NCI-H2081 (cell line): ENCODE measurements at places on chromosomes 6 and 20.

DNA sequence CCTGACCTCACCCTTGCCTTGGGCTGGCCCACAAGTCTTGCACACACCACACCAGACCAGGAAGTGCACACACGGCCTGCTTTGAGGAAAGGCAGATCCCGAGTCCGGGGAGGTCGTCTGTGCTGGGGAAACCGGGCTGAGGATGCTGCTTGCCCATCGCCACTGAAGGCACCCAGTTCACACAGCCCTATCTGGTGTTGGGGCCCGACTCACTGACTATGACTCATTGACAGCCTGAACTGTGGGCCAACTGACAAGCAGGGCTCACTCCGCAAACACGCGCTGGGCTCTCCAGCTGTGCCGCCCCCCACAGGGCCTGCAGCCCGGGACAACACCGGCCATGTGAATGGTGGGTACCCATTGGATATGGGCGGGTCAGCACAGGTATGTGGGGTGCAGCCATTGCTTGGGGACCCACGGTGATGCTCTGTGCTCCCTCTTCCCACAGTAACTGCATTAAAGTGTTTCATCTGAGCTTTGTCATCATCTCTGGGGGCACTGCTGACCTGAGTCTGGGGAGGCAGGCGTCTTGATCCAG, 1.6 kb downstream of the SAMD10 start:
- no peak for DNase-seq

DNA sequence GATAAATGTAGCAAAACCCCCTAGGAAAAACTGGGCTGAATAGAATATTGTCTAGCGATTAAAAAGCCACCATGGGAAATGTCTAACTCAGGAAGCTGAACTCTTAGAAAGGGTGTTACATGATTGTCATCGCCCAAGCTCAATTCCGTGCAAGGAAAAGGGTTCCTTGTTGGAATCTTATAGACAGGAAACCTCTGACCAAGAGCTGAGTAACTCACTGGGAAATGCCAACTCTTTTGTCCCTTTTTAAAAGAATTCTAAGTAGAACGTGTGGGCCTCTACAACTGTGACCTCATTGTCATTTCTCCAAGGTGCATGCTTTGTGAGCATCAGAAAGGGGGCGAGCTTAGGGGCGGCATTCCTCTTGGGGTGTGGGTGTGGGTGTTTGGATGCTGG, 88.1 kb downstream of the SYNJ2 start:
- no peak for DNase-seq

GRCh38 chr6:134425513-134425912, 107.6 kb upstream of the SGK1 start:
- DNase-seq: no peak

DNA sequence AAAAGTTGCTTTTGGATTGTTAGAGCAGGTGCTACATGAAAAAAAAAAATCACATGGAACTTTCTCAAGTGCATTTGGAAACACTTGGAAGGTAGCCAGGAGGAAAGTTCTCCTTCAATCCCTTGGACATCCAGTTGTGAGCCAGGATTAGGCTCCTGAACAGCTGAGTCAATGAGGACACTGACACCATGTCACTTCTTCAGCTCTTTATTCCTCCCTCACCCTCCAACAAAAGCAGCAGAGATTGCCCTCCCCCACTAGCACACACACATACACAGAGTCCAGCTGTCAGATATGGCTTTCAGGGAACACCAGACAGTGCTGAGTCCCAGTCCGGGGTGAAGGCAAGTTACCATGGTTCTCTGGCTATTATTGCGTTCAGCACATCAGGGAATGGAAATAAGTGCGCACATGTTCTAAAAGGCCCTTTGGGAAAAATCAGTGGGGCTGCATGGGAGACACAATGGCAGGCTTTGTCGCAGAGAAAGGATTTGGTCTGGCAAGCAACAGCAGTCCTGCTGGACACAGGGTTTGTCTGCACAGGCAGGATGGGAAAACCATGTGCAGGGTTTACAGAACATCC, 124.7 kb upstream of the MARCKS start:
- peak; percentile 0 for DNase-seq

DNA sequence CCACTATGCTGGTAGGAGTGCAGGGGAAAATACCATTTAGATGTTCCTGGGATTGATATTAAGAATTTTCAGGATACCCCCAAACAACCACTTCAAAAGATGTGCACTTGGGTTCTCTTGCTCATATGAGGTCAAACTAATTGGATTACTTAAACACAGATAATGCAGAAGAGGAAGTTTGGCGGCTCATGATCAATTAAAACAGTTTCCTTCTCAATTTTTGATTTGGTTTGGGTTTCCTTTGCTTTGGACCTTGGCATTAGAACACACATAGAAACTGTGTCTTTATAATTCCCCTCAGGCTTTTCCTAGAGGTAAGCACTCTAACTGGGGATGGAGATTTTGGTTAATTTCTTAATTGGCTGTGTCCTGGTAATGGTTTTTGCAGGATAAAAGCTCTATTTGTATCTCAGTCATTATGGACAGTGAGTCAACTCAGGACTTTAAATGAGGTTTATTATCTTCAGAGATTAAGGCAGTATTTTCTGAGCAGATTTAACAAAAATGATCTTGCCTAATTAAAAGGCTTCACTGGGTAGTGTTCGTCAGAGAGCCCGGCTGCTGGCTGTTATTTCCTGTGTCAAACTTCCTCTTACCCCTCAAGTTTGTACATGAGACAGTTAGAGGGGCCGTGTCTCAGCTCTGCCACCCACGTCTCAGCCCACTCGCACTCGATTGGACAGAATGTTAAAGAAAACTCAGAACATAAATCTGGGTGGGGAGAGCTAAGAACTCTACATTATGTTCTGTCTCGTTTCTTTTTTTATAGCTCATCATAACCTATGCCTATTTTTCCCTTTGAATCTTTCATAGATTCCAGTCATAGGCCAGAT, 50.3 kb upstream of the PREP start:
- DNase-seq: no peak

- no peak for DNase-seq
These were observed 128.5 kb upstream of the CDYL start for GRCh38 chr6:4647414-4648365.

DNA sequence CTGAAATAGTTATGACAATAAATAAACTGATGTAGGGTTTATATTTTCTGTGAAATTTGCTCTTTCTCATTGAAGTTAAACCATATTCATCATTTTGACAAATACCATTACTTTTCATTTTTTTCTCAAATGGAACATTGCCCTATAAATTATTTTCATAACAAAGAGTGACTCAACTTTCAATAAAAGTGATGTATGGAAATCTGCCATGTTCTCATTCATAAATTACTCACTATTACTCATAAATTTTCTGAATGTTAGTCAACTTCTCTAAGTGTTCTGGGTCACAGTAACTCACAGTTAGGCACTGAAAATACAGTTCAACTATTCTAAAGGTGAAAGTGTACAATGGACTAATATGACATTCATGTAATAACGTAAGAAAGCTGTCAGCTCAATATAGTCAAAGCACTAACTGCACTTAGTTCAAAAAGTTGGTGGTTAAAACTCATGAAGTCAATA, 19.0 kb upstream of the STX11 start:
- no peak for DNase-seq
